AG04449 (cell line): ENCODE measurements at places on chromosomes 16 and 17.

DNA sequence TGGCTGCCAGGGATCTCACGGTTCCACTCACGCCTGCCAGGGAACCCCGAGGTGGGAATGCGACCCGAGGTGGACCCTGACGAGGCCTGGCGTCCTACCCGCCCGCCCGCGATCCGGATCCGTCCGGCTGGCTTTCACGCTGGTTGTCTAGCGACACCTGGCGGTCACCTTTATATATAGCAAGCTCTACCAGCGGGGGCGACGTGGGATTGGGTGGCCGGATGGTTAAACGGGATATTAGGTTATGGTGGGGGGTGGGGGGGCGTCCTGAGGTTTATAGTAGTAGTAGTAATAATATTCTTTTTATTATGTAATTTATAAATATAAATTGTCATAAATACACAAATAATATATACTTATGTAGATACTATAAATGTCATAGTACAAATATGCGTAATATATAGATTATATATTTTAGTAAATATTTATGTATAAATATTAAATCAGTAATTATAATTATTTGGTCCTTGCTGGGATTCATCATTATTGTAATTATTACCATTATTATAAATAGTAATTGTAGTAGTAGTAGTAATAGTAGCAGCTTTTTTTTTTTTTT is 136.9 kb downstream of the KCNJ12 start:
- no peak for DNase-seq

DNA sequence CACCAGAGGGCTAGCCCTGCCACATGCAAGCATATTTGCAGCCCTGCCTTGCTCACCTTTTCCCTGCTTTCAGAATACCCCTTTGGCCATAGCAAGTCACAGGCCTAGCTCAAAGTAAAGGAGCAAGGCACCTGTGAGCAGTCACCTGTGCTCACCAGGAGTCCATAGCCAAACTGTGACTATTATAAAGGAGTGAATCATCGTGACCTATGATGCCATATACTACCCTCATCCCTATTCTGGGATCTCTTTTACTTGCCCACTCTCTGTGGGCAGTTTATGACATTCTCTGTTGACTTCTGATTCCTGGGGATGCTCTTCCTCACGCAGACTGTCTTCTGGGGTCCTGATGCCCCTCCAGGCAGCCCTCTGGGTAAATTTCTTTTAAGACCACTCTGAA is 200.5 kb upstream of the NLRP1 start:
- no peak for DNase-seq

- no peak for DNase-seq
Measured at GRCh38 chr16:89038221-89038721, 55.4 kb upstream of the ACSF3 start.

GRCh38 chr17:39781031-39781860 is 43.5 kb downstream of the GRB7 start:
- no peak for DNase-seq

DNA sequence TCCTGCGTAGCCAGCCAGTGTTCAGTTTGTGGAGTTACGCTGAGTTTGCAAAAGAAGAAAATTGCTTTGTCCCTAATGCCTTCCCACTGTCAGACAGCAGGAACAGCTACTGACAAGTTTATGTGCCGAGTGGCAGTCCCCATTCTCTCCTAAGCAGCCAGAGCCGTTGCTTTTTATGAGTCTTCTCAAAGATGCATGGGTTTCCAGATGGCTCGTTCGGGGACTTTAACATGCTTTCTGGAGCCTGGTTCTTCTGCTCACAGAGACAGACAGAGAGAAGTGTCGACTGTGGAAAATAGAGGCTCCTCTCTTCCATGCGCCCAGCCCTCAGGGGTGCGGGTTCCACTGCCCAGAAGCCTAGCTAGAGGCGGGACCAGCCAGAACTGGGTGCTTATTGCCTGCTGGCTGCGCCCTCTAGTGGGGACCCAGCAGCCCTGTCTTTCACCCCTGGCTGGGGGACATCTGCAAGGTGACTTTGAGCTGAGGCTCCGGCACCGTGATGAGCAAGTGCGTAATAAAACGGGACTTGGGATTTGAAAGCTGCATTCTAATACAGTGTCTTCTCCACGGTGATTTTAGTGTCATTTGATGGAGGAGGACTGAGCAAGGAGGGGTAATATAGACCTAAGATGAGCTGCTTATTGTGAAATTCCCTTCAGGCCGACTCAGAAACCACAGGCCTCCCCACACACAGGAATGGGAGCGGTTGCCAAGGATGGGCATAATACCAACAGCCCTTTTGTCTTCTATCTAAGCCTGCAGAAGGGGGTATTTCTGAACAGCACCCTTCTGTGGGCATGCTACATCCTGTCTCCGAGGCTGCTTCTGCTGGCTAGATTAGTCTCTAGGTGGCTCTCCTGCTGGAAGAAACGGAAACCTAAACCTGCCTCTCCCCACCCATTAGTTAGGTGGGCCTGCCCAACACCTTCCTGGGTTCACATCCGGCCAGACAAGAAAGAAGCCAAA is 73.1 kb downstream of the CCDC182 start:
- DNase-seq = peak; percentile 47

DNA sequence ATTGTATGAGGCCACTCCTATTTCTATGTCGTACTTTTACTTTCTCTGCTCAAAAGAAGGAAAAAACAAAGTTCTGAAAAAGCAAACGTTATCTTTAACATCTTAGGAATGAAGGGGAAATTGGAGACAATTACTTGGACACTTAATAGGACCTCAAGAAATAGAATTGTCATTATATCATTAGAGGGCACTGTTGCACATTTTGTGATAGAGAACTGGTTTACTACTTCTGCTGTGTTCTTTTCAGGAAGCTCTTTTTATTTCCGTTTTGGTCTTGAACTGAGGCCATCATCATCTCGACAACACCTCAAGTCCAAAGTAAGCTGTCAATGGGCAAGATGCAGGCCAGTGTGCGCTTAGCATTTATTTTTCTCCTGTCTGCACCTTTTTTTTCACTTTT is 14.6 kb downstream of the COG4 start:
- no peak for DNase-seq

GRCh38 chr17:66364990-66365490 is 62.6 kb downstream of the PRKCA start:
- no peak for DNase-seq

DNA sequence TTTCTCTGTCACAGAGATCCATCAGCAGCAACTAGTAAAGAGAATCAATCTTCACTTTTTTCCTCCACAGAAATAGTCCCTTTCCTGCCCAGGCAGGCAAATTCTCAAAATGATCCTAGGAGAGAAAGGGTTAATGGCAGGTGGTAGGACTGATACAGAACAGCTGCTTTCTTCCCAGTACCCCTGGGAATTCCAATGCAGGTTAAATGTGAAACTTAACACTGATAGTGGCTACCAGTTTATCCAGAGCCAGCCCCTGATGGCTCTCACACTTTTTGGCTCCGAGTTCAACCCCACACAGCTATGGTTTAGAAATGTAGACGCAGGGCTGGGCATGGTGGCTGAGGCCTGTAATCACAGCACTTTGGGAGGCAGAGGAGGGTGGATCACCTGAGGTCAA is 22.2 kb downstream of the MARVELD3 start:
- DNase-seq = no peak

GRCh38 chr17:77098884-77099545 is 41.8 kb upstream of the SEC14L1 start:
- DNase-seq = peak; percentile 42

DNA sequence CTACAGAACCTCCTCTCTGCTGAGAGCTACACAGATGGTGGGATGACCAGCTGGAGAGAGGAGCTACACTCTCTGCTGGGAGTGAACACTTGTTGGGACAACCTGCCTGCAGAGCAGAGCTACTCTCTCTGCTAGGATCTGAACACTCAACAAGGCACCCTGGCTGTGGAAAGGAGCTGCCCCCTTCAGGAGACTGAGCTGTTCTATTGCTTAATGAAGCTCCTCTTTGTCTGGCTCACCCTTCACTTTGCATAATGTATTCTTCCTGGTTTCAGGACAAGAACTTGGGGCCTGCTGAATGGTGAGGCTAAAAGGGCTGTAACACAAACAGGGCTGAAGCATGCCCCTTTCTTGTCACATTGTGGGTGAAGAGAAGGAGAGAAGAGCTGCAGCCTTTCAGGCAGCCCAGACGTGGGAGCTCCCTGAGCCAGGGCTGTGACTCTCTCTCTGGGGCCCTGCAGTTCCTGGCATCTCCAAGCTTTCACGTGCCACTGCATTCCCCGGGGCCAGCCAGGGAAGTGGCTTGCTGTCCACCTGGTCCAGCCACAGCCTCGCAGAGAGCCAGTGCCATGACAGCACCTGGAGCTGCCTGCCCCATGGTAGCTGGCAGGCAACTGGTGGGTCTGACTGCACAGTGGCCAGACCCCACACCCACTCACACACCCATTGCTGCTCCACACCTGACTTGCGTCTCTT is 272.8 kb upstream of the KCNJ16 start:
- DNase-seq = no peak

- DNase-seq = peak; percentile 59
Measured at GRCh38 chr17:60354223-60354622, 37.7 kb downstream of the USP32 start.

DNA sequence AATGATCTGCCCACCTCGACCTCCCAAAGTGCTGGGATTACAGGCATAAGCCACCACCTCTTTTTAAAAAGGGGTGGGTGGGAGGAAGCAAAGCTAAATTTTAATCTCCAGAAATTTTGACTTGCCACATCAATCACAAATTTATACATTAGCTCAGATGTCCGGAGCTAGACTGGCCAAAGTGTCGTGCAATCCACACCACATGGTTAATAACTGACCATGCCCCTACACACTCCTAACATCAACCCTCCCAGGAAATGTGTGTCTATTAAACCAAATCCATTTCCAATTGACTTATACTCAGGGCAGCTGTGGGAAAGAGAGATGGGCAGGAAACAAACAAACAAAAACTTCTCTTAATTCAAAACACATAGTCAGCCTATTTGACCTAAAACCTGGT is 29.9 kb downstream of the SMURF2 start:
- DNase-seq = no peak

- no peak for DNase-seq
Measured at GRCh38 chr16:84155771-84156170, 10.7 kb downstream of the DNAAF1 start.

DNA sequence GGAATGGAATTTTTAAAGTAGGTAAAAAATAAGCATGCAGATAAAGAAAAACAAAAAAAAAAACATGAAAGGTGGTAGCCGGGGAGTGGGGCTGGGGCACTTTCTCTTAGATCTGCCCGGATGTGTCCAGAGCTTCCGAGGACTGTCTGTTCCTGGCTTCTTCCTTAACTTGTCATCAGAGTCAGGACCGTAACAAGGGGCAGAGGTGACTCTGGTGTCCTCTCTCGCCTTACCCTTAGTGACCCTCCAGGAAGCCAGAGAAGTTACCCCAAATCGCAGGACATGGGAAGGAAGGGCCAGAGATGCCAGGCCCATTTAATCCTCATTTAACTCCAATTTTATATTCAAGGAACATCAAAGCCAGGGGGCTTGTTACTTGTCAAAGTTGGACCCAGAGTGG is 115.5 kb downstream of the ABCC6 start:
- no peak for DNase-seq

GRCh38 chr17:1126250-1126797 is 53.5 kb downstream of the ABR start:
- DNase-seq = no peak
